Activated T-helper 2 cell treated with anti-CD3 and anti-CD28 coated beads, Interferon-gamma antibody, Interleukin-2, Interleukin-4, amounts not matched to agents 10 μg/mL and 5 μg/mL and 100 μg/mL, durations not matched to agents 14 hours and 24 hours and 36 hours (primary cell): ENCODE measurements at places on chromosomes 3 and 15.
A peak's percentile ranks its signal among the peaks of the same experiment; 100 is the strongest.

- no peak overlapping the region for H3K27ac ChIP-seq
- no peaks in the 10 kb centered on the region for H3K4me1 ChIP-seq
- no peak overlapping the region for H3K4me3 ChIP-seq
- H3K27me3 ChIP-seq = no peaks in the 10 kb centered on the region
Observed at GRCh38 chr3:165390166-165390565, 194.0 kb upstream of the SLITRK3 start.

DNA sequence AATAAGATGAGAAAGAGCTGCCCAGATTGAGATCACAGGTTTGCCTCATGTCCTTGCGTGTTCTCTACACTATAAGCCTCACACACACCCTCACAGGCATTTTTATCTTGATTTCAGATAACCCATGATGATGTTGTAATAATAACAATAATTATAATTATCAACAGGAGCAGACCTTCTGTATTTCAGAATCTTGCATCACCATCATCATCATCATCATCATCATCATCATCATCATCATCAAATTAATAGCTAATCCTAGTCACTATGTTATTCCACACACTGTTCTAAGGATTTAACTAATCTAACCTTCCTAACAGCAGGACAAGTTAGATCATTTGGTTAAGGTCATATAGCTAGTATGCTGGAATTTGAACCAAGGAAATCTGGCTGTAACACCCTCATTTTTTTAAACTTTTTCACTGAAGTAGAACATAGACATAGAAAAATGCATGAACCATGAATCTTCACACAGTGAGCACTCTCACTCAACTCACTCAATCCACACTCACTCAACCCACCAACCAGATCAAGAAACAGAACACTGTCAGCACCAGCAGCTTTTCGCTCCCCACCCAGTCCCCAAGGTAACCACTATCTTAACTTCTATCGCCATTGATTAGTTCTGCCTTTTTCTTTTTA is 1.8 kb upstream of the SH2D7 start:
- DNase-seq = no peak
- H3K27ac ChIP-seq = no peak overlapping the region
- no peak overlapping the region for H3K4me3 ChIP-seq
- peaks cover 24% of the 10 kb centered on the region for H3K4me1 ChIP-seq

DNA sequence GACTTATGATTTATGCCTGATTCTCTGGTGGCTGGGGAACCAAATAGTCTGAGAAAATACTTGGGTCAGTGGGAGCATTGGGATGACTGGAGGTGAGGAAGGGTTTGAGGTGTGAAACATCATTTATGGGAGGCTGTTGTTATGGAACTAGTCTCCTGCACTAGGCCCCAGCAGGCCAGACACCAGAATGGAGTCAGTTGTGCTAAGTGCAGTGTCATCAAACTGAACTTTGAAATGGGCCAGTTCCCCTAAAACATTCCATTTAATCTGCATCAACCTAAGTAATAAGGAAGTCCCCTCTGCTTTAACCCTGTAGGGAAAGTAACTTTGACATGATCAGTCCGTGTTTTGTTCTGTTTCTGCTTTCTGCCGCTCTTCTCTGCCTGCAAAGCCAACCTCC is 44.9 kb upstream of the KLHL25 start:
- H3K4me3 ChIP-seq = no peak overlapping the region
- no peak overlapping the region for H3K27ac ChIP-seq
- H3K27me3 ChIP-seq = peaks cover 7% of the 10 kb centered on the region

DNA sequence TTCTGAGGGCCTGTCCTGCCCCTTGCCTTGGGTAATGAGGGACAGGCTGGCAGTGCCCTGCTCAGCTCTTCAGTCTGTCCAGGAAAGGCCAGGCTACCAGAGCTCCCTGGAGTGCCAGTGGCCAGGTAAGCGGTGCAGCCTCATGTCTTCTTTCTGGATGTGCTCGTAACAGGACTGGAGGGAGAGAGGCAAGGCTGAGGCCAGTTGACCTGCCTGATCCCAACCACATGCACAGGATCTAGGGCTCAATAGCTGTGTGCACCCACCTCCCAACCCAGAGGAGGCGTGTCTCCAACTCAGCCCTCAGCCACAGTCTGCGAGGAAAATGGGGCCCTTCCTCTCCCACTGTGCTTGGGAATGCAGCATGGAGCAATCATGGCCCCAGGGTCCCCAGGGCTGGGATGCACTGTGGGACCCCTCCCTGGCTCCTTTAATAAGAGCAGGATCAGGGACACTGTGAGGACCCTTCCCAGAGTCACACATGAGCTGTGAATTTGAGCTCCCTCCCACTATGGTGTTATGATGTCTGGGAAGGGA is 22.5 kb downstream of the ALS2CL start:
- no peaks in the 10 kb centered on the region for H3K27me3 ChIP-seq
- no peak overlapping the region for H3K4me3 ChIP-seq
- no peaks in the 10 kb centered on the region for H3K36me3 ChIP-seq
- no peak for DNase-seq
- no peaks in the 10 kb centered on the region for H3K4me1 ChIP-seq

DNA sequence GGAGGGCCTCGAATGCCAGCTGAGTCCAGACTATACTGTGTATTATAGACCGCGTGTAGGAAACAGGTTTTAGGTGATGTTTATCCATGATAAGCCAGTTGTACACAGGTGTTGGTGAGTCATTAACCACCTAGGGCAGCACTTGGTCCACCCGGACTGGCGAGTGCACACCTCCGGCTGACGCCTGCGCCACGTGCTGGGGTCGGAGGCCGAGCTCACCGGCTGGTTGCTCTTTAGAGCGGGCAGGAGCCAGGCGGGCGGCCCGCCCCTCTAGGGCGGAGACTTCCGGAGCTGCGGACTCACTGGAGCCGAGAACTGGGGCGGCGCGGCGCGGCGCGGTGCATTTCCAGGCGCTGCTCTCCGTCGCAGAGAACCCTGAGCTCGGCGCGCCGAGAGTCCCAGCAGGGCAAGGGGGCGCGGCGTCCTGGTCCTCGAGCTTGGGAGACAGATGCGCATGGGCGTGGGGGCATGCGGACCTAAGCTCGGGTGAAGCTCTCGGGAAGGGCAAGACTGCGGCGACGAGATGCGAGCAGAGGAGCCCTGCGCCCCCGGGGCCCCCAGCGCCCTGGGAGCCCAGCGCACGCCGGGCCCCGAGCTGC is at the start of gene ESYT3:
ESYT3 (plus strand) TSS at position 341 of the 599 bp plus-strand sequence; CDS start at position 524, 183 bp downstream.
- H3K4me1 ChIP-seq = peaks cover 8% of the 10 kb centered on the region
- no peak within 1 kb of the TSS for H3K27ac ChIP-seq
- no peaks in the 10 kb centered on the region for H3K36me3 ChIP-seq

- H3K27ac ChIP-seq = no peak overlapping the region
- H3K4me1 ChIP-seq = no peaks in the 10 kb centered on the region
- DNase-seq = no peak
Observed at GRCh38 chr3:8606701-8607231, 37.8 kb downstream of the SSUH2 start.

DNA sequence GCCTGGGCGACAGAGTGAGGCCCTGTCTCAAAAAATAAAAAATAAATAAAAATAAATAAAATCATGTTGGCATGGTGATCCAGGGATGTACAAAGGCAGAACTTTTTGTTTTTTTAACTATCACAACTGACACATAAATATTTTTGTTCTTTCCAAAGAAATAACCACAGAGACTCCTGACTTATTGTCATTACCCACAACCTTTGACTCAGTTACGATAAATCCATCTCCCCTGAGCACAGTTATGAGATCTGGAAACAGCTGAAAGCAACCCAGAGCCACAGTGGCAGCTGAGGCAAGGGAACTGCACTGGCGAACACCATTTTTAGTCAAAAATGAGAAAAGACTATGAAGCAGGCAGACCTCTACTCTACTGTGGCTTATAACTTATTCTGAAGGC is 24.0 kb downstream of the OSBPL10 start:
- H3K4me1 ChIP-seq = peaks cover 10% of the 10 kb centered on the region
- no peak overlapping the region for H3K4me3 ChIP-seq
- no peak for DNase-seq
- H3K27me3 ChIP-seq = peaks cover 1% of the 10 kb centered on the region

GRCh38 chr15:89836267-89837133 is 21.8 kb upstream of the ANPEP start:
- H3K27ac ChIP-seq = no peak overlapping the region
- peaks cover 25% of the 10 kb centered on the region for H3K36me3 ChIP-seq
- no peak overlapping the region for H3K4me3 ChIP-seq
- no peaks in the 10 kb centered on the region for H3K27me3 ChIP-seq

DNA sequence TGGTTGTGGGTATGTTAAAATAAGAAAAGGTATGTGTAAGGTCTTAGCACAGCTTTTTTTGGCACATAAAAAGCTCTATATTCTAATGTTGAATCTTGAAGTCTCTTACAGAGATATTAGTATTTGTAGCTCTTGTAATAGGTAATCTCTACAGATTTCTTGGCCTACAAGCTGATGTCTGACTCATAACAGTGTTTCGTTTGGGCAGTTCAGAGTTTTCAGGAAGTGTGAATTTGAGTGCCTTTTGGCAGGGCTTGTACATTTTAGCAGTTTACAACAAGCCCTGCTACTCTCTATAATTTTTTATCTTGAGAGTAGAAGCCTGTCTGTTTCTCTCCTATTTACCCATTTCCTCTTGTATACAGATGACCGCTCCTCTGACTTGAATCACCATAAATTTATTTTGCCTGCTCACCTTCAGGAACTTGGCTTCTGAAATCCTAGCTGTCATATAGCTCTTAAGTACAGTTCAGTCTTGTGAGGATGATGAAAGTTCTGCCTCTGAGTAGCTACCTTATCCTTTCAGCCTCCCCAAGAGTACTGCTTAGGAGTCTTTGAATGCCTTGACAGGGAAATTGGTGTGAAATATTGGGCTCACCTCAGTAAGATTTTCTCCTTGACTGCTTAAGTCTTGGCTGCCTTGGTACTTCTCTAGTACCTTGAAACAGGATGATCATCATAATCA is 419.9 kb upstream of the RARB start:
- no peaks in the 10 kb centered on the region for H3K27me3 ChIP-seq
- no peak overlapping the region for H3K4me3 ChIP-seq
- DNase-seq = no peak
- H3K27ac ChIP-seq = no peak overlapping the region

- H3K4me1 ChIP-seq = no peaks in the 10 kb centered on the region
- H3K27ac ChIP-seq = no peak overlapping the region
- H3K36me3 ChIP-seq = no peaks in the 10 kb centered on the region
- no peak overlapping the region for H3K4me3 ChIP-seq
- no peak for DNase-seq
- H3K27me3 ChIP-seq = peaks cover 8% of the 10 kb centered on the region
Observed at GRCh38 chr3:59595830-59596229, 546.0 kb upstream of the CFAP20DC start.

- no peaks in the 10 kb centered on the region for H3K27me3 ChIP-seq
- peak overlapping the region; percentile 30 for H3K4me3 ChIP-seq
- H3K36me3 ChIP-seq = peaks cover 10% of the 10 kb centered on the region
- H3K4me1 ChIP-seq = peaks cover 26% of the 10 kb centered on the region
Observed at GRCh38 chr15:40756938-40757337, 1.9 kb upstream of the RMDN3 start.

GRCh38 chr3:2082871-2083480 is 15.7 kb upstream of the CNTN4 start:
- H3K27ac ChIP-seq = no peak overlapping the region
- no peak for DNase-seq
- H3K4me3 ChIP-seq = no peak overlapping the region
- H3K36me3 ChIP-seq = no peaks in the 10 kb centered on the region
- H3K27me3 ChIP-seq = no peaks in the 10 kb centered on the region

DNA sequence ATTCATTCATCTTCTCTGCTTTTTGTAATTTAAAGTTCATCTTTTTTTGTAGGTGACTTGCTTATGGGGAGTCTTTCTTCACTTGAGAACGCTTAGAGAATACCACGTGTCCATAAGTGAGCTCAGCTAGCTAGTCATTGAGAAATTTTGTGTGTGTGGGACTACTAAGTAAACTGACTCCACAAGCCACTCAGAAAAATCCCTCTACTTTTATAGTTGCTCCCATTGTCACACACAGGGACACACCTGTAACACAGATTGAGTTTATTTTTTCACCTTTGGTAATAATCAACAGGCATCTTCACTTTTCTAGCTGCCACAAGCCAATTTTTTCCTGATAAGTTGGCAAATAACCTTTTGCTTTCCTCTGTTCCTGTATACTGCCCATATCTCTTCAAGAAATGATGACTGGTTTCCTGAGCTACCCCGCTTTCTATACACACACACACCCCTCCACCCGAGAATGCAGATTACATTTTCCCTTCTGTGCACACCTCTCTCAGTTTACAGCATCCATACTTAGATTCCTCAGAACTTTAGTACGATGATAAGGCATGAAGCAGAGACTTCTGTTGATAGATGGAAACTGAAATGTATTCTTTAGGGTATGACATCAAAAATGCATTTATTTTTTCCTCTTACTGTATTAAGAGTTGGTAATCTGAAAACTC is 4.6 kb downstream of the TSC22D2 start:
- H3K4me1 ChIP-seq = peaks cover 47% of the 10 kb centered on the region
- H3K36me3 ChIP-seq = peaks cover 58% of the 10 kb centered on the region

DNA sequence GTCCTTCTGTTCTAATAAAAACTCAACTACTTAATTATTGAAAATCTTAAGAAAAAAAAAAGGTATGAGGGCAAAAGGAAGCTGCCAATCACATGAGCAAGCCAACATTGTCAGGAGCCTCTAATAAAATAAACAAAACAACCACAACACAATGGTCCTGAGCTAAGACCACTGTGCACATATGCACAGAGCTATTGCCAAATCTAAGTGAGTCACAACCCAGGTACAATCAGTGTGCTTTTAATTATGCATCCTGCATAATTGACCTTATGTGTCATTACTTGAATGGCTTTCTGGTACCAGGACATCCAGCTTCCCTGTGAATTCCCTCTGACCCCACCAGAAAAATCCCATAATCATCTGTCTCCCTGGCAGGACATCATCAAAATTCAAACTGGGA is 639.8 kb downstream of the MAGI1 start:
- no peak overlapping the region for H3K27ac ChIP-seq
- H3K4me1 ChIP-seq = no peaks in the 10 kb centered on the region
- no peak overlapping the region for H3K4me3 ChIP-seq

- no peaks in the 10 kb centered on the region for H3K4me1 ChIP-seq
- DNase-seq = no peak
Observed at GRCh38 chr3:176584413-176585176, 612.7 kb downstream of the TBL1XR1 start.

- H3K27ac ChIP-seq = no peak overlapping the region
- no peaks in the 10 kb centered on the region for H3K4me1 ChIP-seq
- no peaks in the 10 kb centered on the region for H3K36me3 ChIP-seq
- no peak overlapping the region for H3K4me3 ChIP-seq
- DNase-seq = no peak
- H3K27me3 ChIP-seq = no peaks in the 10 kb centered on the region
Observed at GRCh38 chr3:1117843-1118473, 25.1 kb downstream of the CNTN6 start.

GRCh38 chr15:85306946-85307686 is 73.3 kb upstream of the AKAP13 start:
- H3K36me3 ChIP-seq = peaks cover 7% of the 10 kb centered on the region
- DNase-seq = no peak
